ENCODE measurements at places on chromosomes 7 and 10.

DNA sequence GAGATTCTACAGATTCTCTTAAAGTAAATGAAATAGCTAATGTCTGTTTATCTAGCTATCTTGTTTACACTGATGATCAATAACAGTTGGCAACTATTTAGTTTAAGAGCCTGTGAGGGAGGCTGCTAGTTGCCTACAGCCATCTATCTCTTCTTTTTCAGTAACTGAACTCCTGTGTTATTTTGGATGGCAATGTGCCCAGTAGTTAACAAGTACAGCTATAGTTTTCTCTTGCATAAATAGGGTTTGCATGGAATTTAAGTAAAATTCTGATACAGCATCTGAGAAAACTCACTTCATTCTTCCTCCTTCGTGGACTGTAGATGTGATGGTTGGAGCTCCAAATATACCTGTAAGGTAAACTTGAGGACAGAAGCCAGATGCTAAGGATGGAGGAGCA, 219.5 kb upstream of the POT1 start:
- no peak for DNase-seq

DNA sequence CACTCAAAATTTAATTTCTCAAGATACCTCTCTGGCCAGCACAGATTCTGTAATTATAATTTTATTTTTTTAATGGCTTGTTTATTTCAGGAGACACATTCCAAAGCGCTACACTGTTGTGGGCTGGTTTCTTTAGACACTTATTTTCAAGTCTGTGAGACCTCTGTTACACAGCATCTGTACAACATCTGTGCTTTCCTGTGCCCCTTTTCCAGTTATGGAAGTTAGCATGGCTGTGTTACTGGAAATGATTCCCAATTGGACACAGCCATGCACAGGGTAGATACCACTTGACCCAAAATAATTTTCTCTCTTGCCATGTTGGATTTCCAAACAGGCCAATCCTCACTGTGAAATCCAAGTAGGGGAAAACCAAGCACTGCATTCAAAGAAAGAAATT, 172.3 kb upstream of the ADCY1 start:
- no peak for DNase-seq

DNA sequence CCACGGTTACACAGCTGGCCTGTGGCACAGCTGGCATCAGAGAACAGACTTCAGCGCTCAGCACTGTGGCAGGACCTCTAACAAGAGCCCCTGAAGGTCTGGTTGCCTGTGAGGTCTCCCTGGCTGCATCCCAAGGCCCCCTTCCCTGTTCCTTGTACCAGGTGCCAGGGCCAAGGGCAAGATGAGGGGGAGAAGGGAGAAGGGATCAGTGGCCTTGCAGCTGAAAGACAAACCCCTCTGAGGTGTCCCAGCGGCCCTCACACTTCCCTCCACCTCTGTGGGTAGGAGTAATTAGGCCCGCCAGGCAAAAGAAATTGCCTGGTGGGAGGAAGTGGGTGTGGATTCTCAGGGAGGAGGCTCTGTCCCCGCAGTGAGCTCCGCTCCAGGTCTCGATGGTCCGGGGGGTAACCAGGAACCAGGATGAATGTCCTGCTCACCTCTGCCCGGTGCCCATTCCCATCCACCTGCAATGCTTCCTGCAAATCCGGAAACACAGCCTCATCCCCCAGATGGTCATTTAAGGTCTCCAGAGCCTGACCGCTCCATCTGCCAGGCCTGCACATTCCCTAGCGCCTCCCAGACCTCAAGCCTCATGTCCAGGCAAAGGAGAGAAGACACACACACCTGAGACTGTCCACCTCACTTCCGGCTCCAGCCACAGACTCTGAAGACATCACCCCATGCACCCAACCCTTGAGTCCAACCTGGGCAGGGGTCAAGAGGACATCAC, 22.7 kb downstream of the GRID2IP start:
- DNase-seq: no peak

DNA sequence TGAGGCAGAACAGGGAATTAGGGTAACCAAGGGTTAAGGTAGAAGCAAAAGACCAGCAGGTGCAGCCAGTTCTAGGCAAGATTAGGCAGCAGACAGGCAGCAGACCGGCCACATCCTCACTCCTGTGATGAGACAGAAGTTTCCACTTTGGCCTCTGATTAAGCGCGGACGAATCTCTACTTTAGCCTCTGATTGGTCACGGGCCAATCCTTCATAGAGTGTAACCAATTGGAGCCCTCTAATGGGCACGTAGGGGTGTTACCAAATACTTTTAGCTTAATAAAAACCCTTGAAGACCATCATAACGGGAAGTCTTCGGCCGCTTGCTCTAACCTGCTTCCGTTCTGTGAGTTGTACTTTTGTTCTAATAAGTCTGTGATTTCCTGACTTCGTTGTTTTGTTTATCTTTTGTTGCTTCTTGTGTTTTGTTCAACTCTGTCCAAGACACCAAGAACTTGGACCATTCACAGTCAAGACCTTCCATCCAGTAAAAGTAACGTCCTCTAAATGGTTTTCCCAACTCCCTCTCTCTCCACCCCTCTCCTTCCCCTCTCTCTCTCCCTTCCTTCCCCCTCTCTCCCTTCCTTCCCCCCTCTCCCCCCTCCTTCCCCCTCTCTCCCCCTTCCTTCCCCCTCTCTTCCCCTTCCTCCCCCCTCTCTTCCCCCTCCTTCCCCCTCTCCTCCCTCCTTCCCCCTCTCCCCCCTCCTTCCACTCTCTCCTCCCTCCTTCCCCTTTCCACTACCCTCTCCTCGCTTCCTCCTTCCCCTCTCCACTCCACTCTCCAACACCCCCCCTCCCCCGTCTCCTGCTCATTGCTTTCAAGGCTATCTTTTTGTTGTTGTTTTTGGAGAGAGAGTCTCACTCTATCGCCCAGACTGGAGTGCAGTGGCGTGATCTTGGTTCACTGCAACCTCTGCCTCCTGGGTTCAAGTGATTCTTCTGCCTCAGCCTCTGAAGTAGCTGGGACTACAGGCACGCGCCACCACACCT, 13.2 kb upstream of the MALSU1 start:
- no peak for DNase-seq

DNA sequence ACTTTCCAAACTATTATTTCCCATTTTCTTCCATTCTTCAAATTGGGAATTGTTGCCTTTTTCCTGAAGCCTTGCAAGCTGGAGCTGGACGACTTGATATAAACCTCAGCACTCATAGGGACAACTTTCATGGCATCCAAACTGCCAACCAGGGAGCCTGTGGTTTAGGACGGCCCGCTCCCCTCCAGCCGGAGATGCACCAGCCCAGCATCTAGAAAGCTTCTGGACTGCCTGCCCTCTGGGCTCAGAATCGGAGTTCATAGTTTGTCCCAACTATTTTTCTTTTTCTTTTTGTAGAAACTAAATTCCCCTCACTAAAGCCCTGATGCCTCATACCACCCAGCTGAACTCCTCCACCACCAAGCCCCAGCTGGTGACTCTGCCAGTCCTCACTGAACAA, 200.3 kb downstream of the DNAJB6 start:
- no peak for DNase-seq

DNA sequence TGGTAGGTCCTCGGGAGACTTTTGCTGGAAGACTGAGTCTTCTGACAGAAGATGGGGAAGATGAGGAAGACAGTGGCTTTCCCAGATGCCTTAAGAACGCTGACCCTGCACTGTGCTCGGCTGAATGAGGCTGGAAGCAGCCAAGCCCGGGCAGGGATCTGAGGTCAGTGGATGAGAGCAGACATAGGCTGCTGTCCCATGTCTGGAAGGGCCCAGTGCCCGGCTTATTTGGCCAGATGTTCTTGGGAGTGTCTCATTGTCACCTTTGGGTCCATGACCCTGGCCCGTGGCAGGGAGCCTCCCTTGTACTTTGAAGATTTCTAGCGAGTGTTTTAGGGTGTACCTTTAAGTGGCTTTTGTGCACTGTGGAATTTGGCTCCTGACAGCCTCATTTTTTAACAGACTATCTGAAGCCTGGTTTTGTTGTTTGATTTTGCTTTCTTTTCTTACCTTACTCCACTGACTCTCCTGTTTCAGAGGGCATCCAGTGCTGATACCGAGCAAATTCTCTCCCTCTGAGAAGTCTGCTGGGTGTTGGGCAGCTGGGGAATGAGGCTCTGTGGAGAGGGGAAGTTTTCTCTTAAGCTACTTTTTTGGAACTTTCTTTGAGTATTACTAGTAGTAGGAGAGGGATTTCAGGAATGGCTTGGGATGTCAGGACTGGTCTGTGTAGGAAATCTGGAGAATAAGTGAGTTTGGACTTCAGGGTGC, 61.4 kb downstream of the CREB5 start:
- DNase-seq: no peak

- DNase-seq: no peak
These were observed 14.8 kb upstream of the NRP1 start for GRCh38 chr10:33349268-33349667.

GRCh38 chr10:34476608-34477007, 338.5 kb downstream of the PARD3 start:
- DNase-seq: no peak

DNA sequence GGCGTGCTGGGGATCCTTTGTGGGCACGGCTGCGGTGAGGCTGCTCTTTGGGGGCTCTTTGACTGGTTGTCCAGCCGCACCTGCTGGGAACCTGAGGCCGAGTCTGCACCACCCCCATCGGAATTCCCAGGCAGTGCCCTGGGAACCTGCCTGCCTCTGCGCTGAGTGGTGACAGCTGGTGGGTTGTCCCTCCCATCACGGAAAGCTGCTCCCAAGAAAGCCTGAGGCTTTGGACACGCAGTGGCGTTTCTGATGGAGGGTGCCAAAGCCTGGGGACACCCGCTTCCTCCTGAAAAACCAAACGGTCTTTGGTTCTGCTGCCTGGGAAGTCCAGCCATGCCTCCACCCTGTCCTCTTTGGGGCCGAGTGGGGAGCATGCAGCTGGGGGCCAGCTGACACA, 21.4 kb upstream of the SHH start:
- no peak for DNase-seq

GRCh38 chr7:107148721-107149120, 20.1 kb upstream of the HBP1 start:
- DNase-seq: no peak

- DNase-seq: no peak
These were observed 123.6 kb downstream of the RNF216 start for GRCh38 chr7:5657901-5658300.

DNA sequence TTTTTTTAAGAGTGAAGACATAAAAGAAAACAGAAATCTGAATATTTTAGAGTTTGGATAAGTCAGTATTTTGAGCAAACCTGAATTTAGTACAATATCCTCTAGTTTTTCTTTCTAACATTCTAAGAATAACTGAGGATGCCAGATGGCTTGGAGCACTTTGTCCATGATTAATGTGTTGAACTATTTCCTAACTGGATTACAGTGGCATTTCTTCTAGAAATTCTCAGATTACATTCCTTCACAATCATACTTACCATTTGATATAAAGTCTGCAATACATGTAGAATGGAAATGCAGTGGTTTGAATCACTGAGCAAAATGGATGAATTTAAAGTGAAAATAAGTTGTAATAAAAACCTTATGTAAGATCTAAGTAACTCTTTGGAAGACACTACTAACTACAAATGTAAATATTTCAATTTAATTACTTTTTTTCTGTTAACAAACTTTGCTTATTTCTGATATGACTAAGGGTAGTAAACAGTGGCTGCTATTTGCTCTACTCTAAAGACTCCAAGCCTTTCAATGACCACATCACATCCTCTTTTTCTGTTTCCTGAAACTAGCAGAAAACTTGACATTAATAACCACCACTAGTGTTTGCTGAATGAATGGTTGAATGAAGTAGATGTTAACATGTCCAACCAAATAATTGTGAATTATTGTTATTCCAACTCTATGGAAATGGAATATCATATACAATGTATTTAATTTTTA, 102.8 kb downstream of the PRKG1 start:
- no peak for DNase-seq

DNA sequence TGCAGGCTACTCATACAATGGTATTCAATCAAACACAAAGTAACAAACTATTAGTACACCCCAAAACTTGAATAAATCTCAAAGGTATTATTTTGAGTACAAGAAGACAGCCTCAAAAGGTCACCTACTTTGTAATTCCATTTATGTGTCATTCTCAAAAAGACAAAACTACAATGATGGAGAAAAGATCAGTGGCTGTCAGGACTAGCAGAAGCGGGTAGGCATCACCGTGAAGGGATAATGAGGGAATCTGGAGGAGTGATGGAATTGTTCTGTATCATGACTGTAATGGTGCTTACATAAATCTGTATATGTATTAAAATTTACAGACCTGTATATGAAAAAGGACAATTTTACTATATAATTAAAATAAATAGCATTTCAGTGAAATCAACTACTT, 37.0 kb downstream of the COG5 start:
- DNase-seq: no peak

GRCh38 chr10:75034714-75035258, 76.7 kb upstream of the SAMD8 start:
- no peak for DNase-seq

- DNase-seq: no peak
These were observed 616.2 kb downstream of the DNAJB6 start for GRCh38 chr7:157952841-157953645.

DNA sequence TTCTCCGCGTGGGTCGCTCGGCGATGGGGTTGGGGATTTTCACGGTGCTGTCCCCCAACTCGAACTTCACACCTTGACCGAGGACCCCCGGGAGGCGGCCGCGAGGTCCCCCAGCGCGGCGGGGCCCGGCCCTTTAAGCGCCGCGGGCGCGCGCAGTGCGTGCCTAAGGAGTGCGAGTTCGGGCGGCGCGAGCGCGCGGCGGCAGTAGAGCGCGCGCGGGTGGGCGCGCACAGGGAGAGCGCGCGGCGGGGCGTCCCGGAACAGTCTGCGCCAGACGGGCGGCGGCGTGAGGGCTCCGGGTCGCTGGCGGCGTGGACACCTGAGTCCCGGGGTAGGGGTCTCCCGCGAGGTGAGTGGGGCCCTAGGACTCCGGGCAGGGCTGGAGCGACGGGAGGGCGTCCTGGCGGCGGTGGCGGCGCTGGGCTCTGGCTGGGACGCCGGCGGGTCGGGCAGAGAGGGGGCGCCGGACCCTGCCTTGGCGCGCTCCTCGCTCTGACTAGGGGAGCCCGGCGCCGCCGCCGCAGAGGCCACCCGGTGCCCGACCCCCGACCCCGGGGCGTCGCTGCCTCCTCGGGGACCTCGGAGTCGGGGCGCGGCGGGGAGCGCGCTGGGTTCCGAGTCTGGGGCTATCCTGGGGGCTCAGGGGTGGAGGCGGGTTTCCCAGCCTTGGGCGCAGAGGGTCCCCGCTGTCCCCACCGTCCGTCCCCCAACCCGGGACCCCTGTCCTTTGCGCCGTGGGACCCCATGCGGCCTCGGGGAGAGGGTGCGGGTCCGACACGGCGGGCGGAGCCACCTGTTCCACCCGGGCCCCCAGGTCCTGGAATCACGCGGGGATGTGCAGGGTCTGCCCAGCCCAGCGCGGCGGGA, at the start of gene PROSER2:
PROSER2 (plus strand) TSS at position 235 of the 867 bp plus-strand sequence. CDS start 28,722 bp downstream, outside the sequence.
- DNase-seq: peak; percentile 2

DNA sequence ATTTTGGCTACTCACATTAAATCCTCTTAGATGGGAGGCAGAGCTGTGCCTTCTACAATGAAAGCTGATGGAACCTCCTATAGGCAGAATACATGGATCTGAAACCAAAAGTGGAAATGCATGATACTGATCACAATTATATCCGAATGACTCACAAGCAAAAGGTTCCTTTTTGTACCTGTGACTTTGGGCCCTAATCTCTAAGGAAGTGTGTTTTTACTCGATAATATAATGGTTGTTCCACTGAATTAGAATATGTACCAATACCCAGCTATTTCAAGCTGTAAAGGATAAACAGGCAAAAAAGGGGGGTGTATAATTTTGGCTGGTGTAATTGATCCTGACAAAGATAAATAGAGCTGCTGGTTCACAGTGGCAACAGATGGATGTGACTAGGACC, 17.6 kb upstream of the LAMB1 start:
- no peak for DNase-seq
